NCI-H2029 treated with DMSO at 0.1 percent for 48 hours (cell line): ENCODE measurements at places on chromosomes 2 and 18.

DNA sequence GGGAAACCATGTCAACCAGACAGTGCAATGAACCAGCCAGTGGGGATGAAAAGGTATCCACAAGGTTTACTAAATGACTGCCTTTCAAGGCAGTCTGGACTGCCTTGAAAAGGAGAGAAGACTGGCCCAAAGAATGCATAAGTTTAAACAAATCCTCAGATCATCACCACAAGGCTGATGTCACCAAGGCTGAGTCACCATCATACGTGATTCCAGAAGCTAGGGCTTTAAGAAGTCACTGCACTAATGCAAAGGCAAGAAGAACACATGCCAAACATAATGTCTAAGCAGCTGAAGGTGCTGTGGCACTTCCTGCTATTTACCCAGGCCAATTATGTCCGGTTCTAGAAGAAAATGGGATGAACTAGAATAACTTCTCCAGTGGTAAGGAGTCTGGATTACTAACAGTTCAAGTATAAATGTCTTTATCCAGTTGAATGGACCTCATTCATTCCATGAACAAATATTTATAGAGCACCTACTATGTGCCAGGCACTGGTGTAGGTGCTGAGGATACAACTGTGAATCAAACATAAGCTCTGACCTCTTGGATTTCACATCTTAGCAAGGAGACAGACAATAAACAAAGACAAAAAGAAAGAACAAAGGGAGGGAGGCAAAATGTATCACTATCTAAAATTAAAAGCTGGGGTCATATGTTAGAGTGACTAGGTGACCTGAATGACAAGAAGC, 37.6 kb upstream of the ONECUT2 start:
- DNase-seq, result no peak

- peak; percentile 18 for DNase-seq
Measured at GRCh38 chr2:241773511-241774418, 2.9 kb upstream of the GAL3ST2 start.

DNA sequence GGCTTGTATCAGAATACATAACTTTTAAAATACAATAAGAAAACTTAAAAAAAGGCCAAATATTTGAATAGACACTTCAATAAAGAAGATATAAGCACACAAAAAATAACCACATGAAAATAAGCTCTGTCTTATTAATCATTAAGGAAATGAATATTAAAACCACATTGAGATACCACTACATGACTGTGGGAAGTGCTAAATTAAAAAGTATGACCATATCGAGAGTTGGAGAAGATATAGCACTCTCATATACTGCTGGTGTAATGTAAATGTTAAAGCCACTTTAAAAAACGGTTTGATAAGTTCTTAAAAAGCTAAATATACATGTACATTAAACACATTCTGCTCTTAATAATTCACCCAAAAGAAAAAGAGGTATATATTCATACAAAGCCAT, 104.6 kb upstream of the TRIB2 start:
- DNase-seq, result no peak

DNA sequence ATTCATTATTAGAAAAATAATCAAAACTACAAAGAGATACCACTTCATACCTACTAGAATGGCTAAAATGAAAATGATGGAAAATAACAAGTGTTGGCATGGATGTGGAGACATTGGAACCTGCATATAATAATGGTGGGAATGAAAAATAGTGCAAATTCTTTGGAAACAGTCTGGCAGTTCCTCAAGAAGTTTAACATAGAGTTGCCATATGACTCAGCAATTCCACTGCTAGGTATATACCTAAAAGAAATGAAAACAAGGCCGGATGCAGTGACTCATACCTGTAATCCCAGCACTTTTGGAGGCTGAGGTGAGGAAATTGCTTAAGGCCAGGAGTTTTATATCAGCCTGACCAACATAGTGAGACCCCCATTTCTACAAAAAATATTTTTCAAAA, 41.6 kb upstream of the ACYP2 start:
- no peak for DNase-seq

DNA sequence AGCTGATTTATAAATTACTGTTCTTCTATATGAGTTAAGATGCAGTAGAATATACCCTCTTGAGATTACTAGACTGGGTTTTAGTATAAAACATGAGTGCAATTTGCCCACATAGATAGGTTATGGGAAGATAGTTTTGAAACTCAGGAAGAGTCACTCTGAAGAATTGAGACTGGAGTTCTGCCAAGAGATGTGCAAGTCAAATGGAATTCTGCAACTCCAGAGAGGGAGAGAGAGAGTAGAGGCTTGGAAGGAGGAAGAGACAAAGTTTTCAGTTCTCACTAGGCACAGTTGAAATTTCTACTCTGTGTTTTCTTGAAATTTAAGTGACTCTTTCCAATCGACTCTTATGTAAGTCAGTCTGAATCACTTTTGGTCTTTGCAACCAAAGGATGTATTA, 878.8 kb downstream of the TSN start:
- DNase-seq, result no peak

GRCh38 chr18:37501136-37501535, 64.5 kb downstream of the CELF4 start:
- no peak for DNase-seq

DNA sequence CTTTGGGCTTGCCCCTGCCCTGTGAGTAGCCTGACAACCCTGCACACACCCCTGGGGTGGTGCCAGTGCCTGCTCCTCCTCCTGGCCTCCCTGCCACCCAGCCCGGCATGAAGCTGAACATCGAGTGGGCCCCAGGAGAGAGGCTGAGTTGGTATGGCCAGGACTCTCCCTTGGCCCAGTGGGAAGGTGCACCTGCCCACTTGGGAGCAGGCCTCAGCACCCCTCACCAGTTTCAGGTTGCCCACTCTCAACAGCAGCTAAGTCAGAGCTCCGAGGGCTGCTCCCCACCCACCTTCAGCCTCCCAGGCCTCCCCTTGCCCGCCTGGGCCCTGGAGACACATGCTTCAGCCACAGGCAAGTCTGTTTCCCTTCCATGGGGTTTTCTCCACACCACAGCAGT, 203.1 kb downstream of the KLHL29 start:
- DNase-seq, result no peak

GRCh38 chr2:12831016-12831415, 114.3 kb downstream of the TRIB2 start:
- DNase-seq, result no peak

DNA sequence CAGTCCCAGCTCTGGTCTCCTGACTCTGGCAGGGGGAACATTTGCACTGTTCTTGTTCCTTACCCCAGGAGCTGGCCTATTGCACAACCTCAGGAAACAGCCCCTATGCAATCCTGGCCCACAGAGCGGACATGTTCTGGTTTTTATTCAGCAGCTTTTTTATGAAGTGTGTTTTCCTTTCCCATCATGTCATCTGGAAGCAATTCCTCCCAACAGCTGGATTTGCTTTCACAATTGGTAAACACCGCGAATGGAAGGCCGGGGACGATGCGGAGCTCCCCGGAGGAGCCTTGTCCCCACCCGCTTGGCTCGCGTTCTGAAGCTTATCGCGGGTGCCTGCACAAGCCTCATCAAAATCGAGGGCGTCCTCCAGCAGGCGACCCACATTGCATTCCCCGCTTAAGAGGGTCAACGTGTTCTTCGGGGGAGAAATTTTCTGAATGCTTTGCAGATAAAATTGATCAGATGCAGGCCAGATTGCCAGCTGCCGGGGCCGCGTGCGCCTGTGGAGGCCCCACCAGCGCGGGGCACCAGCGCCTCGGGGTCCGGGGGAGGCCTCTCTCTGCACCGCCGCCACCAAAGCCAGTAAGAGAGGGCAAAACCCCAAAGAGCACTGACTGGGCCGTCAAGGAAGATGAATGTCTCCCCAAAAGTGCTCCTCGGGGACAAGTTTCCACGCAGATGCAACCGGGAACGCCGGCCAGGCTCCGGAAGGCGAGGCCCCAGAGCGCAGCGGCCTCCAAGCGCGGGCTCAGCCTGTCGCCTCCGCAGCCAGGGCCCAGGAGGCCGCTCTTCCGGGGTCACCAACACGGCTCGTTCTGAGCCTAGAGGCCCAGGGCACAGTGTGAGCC, 60.3 kb upstream of the SP3 start:
- no peak for DNase-seq

GRCh38 chr2:88554189-88554588, 73.1 kb downstream of the EIF2AK3 start:
- DNase-seq, result no peak

- no peak for DNase-seq
Measured at GRCh38 chr2:15605721-15606120, 14.1 kb downstream of the DDX1 start.

DNA sequence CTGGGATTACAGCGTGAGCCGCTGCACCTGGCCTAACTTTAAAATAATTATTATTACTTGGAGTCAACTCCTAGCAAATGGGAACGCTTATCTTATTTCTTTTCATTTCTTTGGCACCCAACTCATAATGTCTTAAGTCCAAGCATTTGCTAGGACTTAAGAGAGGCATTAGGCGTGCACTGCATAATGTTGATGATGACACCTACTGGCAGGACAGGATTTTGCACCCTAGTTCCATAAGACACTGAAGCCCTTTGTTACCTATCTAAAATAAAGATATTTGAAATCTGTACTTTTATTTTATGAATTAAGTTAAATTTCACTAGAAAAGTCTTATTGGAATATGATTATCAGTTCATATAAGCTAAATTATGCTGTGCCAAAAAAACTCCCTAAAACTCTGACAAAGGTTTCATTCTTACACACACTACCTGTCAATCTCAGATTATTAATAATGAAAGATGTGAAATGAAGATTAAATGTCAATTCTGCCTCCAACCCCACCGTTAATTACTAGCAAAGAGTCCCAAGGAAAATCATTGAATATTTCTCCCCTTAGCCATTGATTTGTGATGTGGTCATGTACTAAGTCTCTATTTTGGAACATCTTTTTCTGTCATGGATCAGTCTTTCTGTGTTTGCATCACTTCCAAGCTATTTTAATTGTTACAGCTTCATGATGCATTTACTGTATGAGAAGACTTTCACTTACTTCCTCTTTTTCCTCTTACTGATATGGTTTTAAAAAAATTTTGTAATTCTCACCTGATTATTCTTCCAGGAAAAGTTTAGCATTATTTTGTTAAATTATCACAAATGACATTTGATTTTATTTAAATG, 12.7 kb upstream of the CDH2 start:
- no peak for DNase-seq

- no peak for DNase-seq
Measured at GRCh38 chr2:96907115-96908041, 37.5 kb upstream of the SEMA4C start.

- DNase-seq, result no peak
Measured at GRCh38 chr18:50509012-50509411, 50.9 kb upstream of the MAPK4 start.

- no peak for DNase-seq
Measured at GRCh38 chr18:21660078-21660477, 44.5 kb downstream of the ABHD3 start.

- DNase-seq, result no peak
Measured at GRCh38 chr2:219253753-219254589, at the start of gene TUBA4A. Gene TUBA4A (minus strand): TSS chr2:219253918. CDS start chr2:219253858, 60 bp downstream.

GRCh38 chr18:9055185-9055584, 47.3 kb upstream of the NDUFV2 start:
- DNase-seq, result no peak

GRCh38 chr2:42895134-42895790, 102.9 kb upstream of the HAAO start:
- no peak for DNase-seq

DNA sequence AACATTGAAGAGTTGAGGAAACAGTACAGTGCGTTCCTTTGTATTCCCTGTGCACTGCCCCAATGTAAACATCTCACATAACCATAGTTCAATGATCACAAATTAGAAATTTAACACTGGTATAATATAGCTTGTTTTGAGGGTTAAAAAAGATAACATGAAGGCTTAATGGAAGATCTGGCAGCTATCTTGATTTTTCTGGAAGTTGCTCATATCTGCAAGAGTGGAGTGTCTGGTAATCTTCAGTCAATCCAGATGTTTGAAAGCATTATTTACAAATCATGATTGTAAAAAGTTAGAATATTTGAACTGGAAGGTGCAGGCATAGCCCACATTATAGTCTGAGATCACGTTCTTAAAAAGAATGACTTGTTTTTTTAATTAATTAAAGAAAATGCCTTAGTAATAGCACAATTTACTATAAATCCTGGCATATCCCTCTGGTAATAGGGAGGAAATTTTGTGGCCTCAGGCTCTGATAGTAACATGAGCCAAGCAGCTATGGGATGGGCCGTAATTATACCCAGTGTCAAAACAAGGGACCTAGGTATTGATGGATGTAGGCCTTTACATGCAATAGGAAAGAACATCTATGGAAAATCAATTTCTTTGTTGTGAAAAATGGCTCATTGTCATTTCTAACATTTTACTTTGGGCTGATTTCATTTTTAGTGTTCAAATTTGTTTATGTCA, 418.0 kb downstream of the THSD7B start:
- no peak for DNase-seq

- DNase-seq, result no peak
Measured at GRCh38 chr2:176002688-176003210, 682 bp upstream of the LNPK start.
